ENCODE measurements at places on chromosomes 11 and 22.

DNA sequence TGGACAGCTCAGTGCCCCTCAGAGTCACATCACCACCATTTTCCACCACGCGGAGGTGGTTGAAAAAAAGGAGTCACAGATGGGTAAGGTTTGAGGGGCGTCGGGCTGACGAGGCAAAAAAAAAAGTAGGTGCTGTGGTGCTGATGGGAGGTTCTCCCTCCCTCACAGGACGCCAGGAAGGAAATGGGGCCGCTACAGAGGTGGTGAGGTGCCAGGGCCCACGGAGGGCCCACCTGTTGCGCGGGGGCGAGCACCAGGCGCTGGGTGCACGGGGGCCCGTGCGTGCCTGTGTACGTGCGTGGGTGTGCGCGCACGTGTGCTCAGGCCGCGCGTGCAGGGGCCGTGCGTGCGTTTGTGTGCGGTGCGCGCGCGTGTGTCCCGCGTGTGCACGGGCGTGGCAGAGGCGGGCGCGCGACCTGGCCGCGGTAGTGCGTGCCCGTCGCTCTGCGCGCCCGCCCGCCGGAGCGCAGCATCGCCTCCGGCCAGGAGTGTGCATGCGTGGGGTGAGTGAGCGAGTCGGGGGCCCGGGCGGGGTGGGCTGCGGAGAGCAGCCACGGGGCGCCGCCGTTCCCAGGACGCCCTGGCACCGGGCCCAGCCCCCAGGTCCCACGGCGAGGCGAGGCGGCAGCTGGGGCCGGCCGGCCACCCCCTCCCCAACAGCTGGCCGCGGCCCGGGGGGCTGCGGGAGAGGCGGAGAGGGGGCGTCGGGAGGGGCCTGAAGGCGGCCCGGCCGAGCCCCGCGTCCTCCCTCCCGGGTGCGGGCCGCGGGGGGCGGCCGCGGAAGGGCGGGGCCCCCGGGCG is 2.8 kb downstream of the PDGFB start:
- DNase-seq: peak; percentile 21
- H3K4me3 ChIP-seq: no peak overlapping the region
- no peaks in the 10 kb centered on the region for H3K36me3 ChIP-seq
- H3K4me1 ChIP-seq: peaks cover 12% of the 10 kb centered on the region

DNA sequence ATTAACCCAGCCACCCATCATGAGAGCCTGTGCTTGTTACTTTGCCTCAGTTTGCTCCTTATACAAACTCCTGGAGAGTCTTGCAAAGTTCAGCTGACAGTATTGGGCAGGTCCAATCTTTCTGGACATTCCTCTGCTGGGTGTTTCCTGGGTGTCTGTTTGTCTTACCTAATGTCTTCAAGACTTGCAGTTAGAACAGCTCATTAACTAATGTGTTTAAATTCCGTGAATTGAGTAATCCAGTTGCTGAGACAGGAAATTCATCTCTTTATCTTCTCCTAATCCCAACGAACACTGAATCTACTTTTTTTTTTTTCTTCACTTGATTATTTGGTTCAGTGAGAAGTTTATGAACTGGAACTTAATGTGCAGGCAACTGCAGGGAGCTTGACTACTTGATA is 20.6 kb downstream of the BCO2 start:
- peak overlapping the region; percentile 53 for H3K4me3 ChIP-seq
- peak overlapping the region; percentile 68 for H3K27ac ChIP-seq

- peaks cover 12% of the 10 kb centered on the region for H3K4me1 ChIP-seq
- peak overlapping the region; percentile 57 for H3K27ac ChIP-seq
- peak; percentile 99 for DNase-seq
- peak overlapping the region; percentile 1 for H3K4me3 ChIP-seq
- H3K36me3 ChIP-seq: no peaks in the 10 kb centered on the region
- 0 out of 2 replicates have a peak, but pooled peaks cover 5% of the 10 kb centered on the region for H3K27me3 ChIP-seq
Observed at GRCh38 chr11:66418168-66418985, 2.5 kb upstream of the NPAS4 start.

GRCh38 chr11:61110255-61111049 is 8.2 kb downstream of the CD5 start:
- H3K4me1 ChIP-seq: no peaks in the 10 kb centered on the region
- no peaks in the 10 kb centered on the region for H3K27me3 ChIP-seq
- no peak for DNase-seq
- no peaks in the 10 kb centered on the region for H3K36me3 ChIP-seq
- no peak overlapping the region for H3K4me3 ChIP-seq
- no peak overlapping the region for H3K27ac ChIP-seq
